Coronary artery (tissue), 2 donors: ENCODE measurements at places on chromosomes 7 and 10.

DNA sequence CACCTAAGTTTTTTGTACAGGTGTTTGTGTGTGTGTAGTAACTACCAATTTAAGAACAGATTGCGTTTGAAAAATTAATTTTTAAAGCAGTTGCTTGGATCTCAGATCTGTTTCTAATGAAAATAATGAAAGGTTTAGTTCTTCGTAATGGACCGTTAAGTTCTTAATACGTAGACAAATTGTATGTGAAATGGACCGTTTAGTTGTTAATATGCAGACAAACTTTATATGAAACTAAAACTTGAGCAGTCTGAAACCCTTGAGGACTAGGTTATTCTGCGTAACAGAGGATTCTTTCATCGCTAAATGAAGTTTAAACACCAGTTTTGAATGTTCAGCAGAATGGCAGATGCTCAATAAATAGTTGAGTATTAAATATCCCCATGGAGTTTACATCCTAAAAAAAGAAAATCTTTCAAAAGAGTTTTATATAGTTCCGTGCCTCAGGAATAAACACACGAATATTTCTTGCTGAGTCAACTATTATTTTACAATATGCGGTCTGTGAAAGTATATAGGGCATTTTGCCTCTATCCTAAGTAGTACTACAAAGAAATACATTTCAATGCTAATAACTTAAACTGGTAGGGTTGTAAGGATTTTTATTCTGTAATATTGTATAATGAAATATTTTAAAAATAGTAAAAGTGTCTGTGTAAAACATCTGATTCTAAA lies 1.2 kb downstream of the DBF4 start:
- no peak for DNase-seq

DNA sequence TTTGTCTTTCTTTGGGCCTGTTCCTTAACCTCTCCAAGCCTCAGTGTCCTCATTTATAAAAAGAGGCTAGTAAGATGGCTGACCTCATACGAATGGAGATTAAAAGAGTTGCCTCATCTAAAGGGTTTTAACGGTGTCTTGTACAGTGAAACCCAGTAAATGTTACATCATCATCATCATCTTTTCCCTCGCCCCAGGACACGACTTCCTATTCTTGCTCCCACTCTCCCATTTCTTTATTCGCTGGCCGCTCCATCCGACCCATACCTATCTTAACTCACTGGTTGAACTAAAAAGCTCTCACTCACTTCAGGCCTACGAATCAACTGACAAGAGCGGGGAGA lies 554 bp downstream of the FRA10AC1 start:
- DNase-seq = no peak

DNA sequence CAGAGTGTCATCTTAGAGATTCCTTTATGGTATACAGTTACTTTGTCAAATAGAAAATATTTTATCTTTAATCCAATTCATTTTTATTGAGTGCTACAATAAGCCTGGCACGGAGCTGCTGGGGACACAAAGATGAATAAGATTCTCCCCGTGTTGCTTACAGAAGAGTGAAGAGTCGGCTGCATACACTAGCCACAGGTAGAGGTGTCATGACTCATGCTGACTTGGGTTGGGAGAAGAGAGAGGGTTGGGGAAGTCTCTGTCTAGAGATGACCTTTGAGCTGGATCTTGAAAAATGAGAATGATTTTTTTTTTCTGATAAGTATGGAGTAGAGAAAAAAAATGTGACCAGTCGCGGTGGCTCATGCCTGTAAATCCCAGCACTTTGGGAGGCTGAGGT lies 289.9 kb upstream of the CELF2 start:
- no peak for DNase-seq

DNA sequence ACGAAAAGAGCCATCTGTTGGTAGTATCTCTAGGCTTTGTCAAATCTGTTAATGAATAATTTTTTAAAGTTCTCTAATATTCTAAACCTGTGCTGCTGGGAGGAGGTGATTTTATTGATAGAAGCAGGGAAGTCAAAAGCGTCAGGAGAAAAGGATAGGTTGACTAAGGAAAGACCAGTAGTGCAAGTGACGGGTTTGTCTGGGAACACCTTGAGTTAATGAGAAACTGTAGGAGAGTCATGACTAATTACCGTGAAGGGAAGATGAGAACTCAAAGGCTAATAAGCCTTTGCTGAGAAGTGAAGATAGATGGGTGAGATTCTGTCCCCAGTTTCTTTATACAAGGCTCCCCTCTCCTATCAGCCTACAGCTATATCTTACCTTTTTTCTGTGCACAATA lies 5.0 kb upstream of the PDK4 start:
- no peak for DNase-seq

- DNase-seq = no peak
These were observed 98.5 kb downstream of the TACC2 start for GRCh38 chr10:122087436-122087835.

- no peak for DNase-seq
These were observed 59.9 kb downstream of the INSIG1 start for GRCh38 chr7:155357573-155358041.

GRCh38 chr7:140458916-140459315 lies 20.4 kb downstream of the MKRN1 start:
- no peak for DNase-seq

DNA sequence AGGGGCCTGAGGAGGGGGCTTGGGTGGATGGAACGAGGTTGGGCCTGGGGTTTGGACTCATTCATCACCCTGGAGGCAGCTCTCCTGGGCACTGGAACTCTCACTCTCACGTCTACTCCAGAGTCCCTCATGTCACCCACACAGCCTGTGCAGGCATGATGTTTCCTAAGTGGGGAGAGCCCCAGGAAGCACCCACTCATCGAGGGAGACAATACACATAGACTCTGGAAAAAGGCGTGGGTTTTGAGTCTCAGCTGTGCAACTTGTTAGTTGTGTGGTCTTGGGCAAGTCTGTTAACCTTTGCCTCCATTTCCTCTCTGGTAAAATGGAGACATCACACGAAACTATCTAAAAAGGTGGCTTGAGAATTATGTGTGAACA lies 25.9 kb upstream of the RBM20 start:
- DNase-seq = no peak

- no peak for DNase-seq
These were observed 147.8 kb downstream of the ELAPOR2 start for GRCh38 chr7:86911659-86912058.

DNA sequence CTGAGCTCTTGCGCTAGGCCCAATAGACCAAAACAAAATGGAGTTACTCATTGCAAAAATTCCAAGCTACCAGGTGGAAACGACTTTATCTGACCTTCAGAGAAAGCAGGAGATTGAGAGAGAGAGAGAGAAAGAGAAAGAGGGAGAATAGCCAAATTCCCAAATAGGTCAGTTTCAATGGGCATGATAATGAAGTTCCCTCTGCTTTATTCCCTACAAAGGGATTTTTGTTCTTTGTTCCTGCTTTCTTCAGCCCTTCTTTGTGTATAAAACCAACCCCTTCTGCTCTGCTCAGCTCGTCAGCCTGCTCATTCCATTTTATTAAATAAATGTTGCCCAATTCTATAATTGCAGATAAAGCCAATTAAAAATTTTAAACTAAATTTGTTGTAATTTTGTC lies 45.0 kb upstream of the GPR37 start:
- no peak for DNase-seq
